Karpas-422 (cell line): ENCODE measurements at places on chromosomes 11 and 22.
A peak's percentile ranks its signal among the peaks of the same experiment; 100 is the strongest.

DNA sequence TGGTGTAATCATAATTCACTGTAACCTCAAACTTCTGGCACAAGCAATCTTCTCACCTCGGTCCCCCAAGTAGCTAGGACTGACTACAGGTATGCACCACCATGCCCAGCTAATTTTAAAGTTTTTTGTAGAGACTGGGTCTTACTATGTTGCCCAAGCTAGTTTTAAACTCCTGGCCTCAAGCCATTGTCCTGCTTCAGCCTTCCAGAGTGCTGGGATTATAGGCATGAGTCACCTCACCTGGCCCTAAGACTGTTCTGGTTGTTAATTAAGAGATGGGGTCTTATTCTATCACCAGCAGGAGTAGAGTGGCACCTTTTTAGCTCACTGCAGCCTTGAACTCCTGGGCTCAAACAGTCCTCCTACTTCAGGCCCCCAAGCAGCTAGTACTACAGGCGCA lies 52.0 kb upstream of the DEPDC7 start:
- no peak for DNase-seq

DNA sequence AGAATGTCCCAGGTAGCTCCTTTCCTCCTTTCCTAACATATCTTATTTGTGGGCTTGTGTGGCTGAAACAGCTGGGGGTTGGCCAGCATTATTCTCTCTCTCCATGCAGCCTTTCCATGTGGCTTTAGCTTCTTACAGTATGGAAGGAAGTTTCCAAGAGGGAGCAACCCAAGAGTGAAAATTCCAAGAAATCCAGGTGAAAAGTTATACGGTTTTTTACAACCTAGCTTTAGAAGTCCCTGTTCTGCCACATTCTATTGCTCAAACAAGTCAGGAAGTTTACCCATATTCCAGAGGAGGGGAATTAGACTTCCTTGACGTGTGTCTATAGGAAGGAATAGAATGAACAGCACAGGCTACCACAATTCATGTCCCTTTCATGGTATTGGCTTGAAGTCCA lies 10.0 kb upstream of the SWAP70 start:
- no peak for DNase-seq

GRCh38 chr11:19433367-19433766 lies 192.6 kb upstream of the E2F8 start:
- peak; percentile 63 for DNase-seq

DNA sequence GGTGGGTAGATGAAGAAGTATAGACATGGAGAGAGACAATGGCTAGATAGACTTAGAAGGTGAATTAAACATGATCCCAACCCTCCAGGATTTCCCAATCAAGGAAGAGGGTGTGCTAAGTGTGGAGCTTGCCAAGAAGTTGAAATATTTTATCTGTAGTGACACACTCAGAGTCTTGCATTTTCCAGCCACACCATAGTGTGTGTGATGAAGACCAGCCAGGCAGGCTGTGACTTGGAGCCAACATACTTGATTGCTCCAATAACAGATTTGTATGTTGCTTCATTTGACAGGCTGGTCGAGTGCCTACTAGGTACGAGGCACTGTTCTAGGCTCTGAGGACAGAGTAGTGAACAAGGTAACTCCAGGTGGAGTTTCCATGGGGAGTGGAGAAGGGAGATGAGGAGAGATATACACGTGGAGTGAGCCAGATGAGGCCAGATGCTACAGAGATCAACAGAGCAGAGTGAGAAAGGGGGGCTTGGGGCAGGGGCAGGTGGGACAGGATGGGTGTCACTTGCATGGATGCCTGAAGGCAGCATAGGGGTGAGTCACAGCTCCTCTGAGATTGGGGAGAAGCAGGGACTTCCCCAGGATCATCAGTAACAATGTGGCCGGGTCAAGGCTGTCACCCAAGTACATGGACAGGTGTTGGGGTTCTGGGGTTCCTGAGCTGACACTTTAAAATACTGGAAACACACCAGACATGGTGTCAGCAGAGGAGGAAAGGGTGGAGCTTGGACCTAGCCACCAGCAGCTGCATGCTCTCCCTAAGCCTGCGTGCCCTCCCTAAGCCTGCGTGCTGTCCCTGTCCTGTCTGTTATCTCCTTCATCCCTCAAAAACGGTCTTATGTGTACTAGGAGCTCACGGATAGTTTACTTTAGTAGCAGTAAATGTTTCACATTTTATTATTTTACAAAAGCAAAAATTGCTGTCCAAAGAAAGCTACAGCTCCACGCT lies 23.6 kb downstream of the PDGFB start:
- no peak for DNase-seq

GRCh38 chr11:4932751-4933150 lies 8.6 kb upstream of the OR51G1 start:
- DNase-seq, result no peak

- no peak for DNase-seq
These were observed 7.7 kb upstream of the TMEM9B start for GRCh38 chr11:8971924-8972316.

- no peak for DNase-seq
These were observed 102.6 kb upstream of the RASSF10 start for GRCh38 chr11:12906501-12906900.

DNA sequence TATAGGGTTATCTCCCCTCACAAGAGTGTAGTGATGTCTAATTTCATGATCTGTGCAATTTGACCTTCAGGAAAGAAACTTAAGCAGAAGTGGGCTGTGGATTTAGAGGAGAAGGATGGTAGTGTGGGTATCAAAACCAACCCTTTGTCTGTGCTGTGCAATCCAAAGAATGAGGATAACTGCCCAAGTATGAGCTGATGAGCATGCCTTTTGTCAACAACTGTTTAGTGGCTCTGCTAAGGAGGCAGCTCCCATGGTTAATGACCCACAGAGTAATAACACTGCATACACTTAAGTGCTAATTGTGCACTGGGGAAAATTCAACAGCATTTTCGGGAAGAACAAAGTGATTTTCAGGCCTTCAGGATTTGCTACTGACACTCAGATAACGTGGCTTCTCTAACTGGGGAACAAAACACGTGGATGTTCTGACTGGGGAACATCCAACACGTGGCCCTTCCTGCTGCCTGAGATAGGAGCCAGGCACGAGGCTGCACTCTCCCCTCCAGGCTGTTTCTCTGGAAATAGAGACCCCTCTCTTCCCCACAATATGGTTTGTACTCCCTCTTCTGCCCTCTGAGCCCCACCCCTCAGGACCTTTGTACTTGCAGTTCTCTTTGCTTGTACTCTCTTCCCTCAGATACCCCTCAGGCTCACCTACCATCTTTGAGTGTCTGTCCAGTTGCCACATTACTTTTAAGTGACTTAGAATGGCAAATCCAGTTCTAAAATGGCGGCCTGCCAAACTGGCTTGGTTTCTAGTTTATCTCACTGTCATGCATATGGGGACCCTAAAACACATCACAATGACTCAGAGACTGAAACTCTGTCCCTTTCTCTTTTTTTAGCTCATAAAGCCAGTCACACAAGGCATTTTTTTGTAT lies 234.9 kb upstream of the POU2AF2 start:
- no peak for DNase-seq

GRCh38 chr11:119530509-119530908 lies 107.5 kb upstream of the THY1 start:
- no peak for DNase-seq

GRCh38 chr11:107017104-107017432 lies 1.2 kb downstream of the GUCY1A2 start:
- no peak for DNase-seq

GRCh38 chr11:67532889-67533288 lies 9.6 kb upstream of the CABP2 start:
- no peak for DNase-seq

DNA sequence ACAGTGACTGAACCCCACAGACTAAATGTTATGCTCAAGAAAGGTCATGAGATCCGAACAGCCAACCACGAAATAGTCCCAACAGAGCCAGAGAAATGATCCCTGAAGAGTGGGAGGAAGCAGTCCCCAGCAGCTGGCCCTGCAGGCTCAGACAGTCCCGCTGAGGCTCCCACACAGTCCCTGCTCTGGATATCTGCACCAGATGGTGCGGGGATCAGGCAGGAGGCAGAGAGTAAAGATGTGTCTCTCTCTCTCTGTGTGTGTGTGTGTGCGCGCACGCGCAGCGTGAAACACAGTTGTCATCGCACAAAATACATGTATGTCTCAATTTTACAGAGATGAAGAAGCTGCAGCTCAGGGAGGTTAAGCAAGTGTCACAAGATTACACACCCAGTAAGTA lies 27.9 kb downstream of the GUCY1A2 start:
- DNase-seq, result no peak

DNA sequence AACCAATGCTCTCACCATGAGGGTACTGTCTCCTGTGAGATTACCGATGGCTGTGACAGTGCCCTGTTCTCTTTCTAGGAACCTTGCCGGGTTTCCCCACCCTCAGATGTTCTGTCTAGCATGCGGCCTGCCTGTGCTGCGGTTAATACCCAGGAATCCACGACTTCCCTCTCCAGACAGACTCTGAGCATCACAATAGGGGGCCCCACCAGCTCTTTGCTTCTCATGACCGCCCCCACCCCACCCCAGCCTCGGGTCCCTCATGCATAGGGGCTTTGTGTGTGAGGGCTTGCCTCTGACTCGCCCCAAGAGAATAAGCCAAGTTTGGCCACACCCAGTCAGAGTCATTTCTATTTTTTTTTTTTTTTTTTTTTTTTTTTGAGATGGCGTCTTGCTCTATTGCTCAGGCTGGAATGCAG lies 10.3 kb downstream of the PARVG start:
- DNase-seq, result peak; percentile 59

GRCh38 chr11:9651899-9652748 lies 11.8 kb upstream of the SWAP70 start:
- no peak for DNase-seq

- DNase-seq, result peak; percentile 84
These were observed 79.0 kb downstream of the TTC28 start for GRCh38 chr22:28600546-28601143.

DNA sequence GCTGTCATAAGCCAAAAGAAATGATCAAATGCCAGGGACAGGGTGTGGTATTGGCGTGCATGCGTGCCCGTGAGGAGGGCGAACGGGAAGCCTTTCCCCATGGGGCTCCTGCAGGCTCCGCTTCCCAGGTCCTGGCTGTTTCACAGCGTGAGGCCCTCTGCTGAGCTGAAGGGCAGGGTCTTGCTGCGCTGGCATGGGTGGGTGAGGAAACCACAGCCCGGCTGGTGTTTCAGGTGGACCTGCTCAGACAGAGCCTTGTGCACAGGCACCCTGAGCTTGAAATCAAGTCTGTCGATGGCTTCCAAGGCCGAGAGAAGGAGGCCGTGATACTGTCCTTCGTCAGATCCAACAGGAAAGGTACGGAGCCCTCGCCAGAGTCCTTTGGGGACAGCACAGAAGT lies 31.4 kb downstream of the IGHMBP2 start:
- DNase-seq, result no peak

DNA sequence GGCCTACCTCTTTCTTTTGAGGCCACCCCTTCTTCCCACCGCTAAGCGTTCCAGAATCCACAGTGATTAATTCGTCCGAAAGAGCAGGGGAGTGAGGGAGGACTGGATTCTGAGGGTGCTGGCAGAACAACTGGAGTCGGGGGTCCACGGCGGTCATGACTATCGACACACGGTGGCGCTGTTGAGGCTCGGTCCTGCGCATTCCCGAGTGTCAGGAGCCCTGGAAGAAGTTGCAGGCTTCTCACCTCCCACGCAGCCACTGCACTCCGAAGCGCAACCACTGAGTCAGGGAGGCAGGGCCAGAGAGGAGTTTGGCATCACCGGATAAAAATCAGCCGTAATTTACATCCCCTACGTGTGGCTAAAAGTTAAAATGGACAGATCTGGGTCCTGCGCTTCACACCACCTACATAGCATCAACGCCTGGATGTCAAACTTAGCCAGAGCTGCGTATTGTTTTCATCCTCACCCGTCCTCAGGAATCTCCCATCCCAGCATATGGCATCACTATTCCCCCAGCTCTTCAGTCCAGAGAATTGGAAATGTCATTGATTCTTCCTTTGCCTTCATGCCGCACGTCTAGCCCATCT lies 10.7 kb upstream of the CTSF start:
- DNase-seq, result peak; percentile 82

- DNase-seq, result no peak
These were observed 9.8 kb downstream of the ARRB1 start for GRCh38 chr11:75341612-75342011.

DNA sequence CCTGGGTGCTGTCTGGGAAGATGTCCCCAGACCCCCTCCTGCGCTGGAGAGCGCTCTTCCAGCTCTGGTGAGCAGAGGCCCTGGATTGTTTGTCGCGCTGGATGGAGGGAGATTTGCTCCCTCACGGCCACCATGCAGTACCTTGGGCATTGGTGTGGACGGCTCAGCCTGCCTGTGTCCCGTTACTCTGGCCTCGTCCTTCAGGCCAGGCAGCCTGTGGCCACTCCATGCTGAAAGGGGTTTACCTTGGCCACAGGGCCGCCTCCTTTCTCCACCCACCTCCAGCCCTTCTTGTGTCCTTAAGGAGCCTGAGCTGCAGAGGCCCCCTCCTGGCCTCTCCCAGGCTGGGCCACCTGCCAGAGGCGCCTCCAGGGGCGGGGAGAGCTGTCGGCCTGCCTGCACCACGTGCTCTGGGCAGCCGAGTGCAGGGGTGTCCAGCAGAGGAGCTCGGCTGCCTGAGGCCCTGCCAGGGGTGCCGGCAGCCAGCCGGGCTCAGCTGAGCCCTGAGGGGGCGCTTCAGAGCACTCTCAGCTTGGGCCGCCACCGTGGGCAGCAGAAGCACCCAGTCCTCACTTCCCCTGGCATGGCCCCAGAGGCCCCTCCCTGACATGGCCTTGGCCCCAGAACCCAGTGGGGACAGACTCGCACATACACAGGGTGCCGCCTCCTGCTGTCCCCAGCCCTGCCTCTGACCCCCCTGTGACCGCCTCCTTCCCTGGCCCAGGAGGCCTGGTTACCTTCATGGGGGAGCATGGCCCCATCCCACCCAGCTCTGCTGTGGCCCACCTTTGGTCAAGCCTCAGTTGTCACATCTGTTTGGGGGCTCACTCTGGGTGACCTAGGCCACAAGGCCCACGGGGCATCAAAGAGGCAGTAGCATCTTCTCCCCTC lies 3.4 kb downstream of the CCND1 start:
- DNase-seq, result peak; percentile 50

- DNase-seq, result peak; percentile 57
These were observed 14.6 kb downstream of the SMARCB1 start for GRCh38 chr22:23801238-23801821.

- DNase-seq, result no peak
These were observed 1.3 kb upstream of the BTBD18 start for GRCh38 chr11:57752954-57753353.

DNA sequence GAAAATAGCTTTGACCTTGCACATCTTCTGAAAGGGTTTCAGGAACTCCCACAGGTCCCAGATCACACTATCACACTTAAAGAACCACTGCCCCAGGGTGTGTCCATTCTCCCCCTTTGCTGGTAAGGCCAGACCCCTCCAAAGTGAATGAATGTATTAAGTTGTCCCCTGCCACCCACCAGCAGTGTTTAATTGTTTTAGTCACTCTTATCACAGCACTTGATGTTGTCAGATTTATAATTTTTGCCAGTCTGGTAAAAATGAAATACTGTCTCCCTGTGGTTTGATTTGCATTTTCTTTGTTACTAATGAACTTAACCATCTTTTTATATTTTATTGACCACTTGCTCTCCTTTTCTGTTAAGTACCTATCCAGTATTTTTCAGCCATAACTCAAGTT lies 89.6 kb upstream of the RAB1B start:
- DNase-seq, result no peak
